ENCODE measurements at places on chromosomes 3 and 15. TPM values are rescaled to one million over a fixed set of nuclear protein-coding genes. Genes with fewer than 3 reads are reported as not detected.

- no peak for DNase-seq
These were observed 3.1 kb upstream of the VPS18 start for GRCh38 chr15:40891138-40891537.

- no peak for DNase-seq
These were observed 35.2 kb downstream of the TSC22D2 start for GRCh38 chr3:150443331-150443741.

GRCh38 chr15:51904421-51904820, 67.2 kb downstream of the LEO1 start:
- DNase-seq, result no peak

DNA sequence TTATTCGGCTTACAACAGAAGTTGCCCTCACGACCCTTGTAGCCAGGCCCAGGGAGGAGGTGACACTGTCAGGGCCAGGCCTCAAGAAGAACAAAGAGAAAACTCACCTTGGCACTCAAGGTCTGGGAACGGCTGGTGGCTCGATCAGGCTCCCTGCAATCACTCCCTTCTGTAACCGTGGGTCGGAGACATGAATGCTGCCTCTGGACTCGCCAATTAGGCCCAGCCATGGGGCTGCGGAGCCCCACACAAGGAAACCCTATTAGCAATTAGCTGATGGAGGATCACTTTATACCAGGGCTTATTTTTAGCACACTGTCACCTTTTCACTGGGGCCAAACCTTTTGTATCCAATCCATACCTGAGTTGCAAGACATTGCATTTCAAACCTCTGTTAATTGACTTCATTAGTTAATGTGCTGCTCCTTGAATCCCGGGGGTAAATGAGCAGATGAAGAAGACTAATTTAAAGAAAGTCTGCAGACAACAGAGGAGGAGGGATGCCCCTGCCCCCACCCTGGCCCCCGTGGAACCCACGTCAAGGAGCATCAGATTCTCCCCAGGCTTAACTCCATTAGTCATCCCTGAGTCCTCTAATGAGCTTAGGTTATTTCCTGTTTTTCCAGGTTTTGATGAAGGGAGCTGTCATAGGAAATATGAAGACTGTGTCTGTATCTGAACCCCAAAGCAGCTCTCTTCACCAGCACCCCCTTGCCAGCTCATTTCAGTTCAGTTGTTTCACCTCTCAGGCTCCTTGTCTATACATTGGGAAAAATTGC, 255.3 kb downstream of the RORA start:
- DNase-seq, result no peak

GRCh38 chr3:14288833-14289451, 110.3 kb downstream of the LSM3 start:
- DNase-seq, result no peak

The CCR1 gene
- total RNA-seq, result 2.3 TPM

DNA sequence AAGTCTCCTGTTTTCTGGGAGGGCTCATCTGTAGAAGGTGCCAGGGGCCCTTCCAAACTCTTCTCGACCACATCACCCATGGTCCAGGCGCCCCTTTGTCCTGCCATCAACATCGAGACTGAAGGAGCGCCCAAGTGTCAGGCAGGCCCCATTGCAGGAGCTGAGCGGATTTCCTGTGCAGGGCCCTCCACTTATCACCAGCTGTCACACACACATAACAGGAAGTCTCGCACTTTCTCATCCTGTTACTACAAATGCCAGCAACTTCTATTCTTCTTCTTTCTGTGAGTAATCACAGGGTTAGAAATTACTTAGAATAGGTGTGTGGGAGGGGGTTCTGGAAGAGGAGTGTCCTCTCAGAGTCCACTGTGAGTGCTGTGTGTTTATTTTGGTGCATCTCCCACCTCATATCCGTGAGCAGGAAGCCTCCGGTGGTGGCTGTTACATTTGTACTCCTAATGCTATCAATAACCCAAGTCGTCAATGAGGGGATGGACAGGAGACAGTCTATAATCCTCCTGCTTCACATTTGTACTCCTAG, at the start of gene KLHL6:
KLHL6 (minus strand) TSS at position 166 of the 541 bp plus-strand sequence; CDS start at position 113, 53 bp downstream.
- DNase-seq, result peak; percentile 53

DNA sequence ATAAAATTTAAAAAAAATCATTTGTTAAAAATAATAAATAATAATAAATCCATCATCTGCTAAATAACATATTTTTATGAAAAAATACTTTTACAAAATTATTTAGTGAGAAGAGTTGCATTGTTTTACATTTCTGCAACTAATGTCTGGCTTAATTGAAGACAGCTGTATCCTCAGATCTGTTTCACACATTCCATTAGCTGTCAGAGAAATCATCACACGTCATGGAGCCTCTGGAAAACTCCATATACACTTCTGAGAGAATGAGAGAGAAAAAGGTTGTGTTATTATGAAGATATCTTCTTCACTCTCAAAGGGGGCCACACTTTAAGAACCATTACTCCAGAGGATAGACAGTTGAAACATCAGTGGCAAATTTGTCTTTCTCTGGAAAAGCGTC, 40.8 kb downstream of the CMSS1 start:
- DNase-seq, result no peak

GRCh38 chr15:67032608-67033007, 32.8 kb upstream of the SMAD3 start:
- DNase-seq, result no peak

The DOCK3 gene
- not detected for total RNA-seq

GRCh38 chr3:16675805-16676204, 70.6 kb upstream of the DAZL start:
- no peak for DNase-seq

The CDV3 gene
- total RNA-seq, result 60.3 TPM

GRCh38 chr3:15525790-15526189, 4.3 kb upstream of the COLQ start:
- no peak for DNase-seq

The COL6A5 gene
- total RNA-seq, result not detected

- no peak for DNase-seq
These were observed 41.4 kb downstream of the CLEC3B start for GRCh38 chr3:45067486-45067885.

GRCh38 chr15:68421798-68422402, 10.1 kb downstream of the ITGA11 start:
- peak; percentile 11 for DNase-seq

The ASB14 gene
- total RNA-seq, result not detected

GRCh38 chr3:24709956-24710355, 215.3 kb upstream of the THRB start:
- no peak for DNase-seq

GRCh38 chr3:69823743-69824142, 84.5 kb downstream of the MITF start:
- DNase-seq, result no peak

DNA sequence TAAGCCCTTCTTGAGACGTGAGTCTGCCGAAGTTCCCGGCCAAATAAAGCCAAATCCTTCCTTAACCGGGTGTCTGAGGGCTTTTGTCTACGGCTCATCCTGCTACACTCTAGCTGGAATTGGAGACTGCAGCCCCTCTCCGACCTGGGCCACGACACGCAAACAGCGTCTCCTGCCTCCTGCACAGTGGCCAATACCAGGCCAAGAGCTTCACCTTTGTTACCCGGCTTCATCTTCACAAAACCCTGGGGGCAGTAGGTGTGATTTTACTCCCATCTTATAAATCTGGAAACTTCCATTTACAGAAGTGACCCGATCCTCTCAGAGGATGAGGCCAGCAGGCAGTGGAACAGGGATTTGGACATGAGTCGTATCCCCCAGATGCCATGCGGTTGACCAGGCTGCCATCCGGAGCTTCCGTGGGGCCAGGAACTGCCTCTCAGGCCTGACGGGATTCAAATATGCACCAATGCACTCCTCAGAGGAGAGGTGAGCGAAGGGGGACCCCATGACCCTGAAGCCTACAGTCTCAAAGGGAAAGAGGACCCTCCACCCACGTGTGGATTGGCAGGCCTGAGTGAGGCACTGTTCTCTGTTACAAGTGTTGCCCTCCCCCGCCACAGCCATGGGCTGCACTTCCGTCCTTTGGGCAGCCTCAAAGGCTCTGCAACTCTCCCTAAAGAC, 53.2 kb upstream of the KLF13 start:
- DNase-seq, result peak; percentile 43

DNA sequence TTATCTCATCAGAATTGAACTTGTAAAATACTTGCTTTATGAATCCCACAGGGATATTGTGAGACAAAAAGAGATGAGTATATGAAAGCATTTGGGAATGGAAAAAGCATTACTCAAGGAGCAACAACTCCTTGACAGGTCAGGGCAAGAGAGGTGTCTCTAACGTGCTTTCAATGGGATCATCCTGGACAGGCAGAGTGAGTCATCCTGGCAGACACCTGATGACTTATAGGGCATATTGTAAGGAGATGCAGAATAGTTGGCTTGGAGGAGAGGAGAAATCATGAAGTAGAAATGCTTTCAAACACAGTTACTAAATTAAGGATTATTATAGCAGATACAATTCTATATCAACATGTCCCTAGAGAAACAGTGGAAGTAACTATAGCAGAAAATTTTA, 71.9 kb upstream of the THSD4 start:
- no peak for DNase-seq

GRCh38 chr15:45326280-45326679, 52.1 kb downstream of the GATM start:
- no peak for DNase-seq

DNA sequence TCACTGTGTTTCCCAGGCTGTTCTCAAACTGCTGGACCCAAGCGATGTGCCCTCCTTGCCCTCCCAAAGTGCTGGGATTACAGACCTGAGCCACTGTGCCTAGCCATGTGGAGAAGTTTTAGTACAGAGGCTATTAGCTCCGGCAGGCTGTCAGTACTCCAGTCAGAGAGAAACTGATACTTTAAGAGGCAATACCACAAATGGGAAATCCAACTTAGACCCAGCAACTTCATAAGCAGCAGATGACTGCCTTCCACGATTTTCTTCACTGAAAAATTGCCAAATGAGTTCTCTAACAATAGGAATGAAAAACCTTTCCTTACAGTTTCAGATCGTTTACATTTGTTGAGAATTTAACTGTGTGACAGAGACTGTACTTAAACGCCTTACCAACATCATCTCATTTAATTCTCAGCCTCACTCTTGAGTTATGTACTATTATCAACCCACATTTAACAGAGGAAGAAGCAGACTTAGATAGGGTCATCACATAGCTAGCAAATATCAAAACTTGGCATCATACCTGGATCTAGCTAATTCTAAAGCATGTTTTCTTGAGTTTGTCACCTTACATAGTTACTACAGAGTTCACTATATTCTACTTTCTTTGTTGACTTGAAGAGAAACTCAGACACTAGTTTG, 127.4 kb downstream of the TCF12 start:
- DNase-seq, result no peak

DNA sequence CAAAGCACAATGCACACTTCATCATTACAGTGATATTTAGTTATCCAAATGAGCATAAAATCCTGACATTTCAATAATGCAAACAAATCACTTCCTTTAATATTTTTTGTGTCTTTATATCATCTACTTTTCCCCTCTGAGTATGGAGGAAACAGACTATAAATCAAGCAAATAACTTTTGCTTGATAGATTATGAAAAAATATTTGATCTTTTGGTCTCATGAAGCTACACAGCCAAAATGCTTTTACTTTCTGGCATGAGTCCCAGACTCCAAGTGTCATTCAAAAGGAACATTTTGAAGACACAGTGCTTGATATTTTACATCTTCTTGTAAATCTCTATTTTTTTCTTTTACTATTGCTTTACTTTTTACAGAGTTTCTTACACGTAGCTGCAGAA, 215.3 kb upstream of the ROBO1 start:
- no peak for DNase-seq

- DNase-seq, result no peak
These were observed 7.3 kb downstream of the TRA2B start for GRCh38 chr3:185930393-185931107.

DNA sequence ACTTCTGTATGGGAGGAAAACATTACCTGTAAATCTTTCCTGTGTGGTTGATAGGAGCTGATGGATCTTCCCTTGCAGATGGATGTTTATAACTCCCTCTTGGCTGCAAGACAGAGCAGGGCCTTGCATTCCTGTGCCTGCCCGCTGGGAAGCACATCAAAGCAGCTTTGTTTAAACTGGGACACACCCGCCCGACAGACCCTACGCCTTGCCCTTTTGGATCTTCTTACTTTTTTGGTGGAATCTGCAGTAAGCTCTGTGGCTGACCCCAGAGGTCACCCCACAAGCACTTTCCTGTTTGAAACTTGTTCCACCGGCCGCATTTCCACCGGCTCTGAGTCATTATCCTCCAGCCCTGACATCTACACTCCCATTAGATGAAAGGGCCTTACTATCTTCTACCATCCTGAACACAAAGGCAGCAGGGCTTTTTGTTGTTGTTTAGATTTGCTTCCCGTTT, 244.1 kb upstream of the STT3B start:
- DNase-seq, result no peak

The CEP97 gene
- 2.1 TPM for total RNA-seq

- no peak for DNase-seq
These were observed 61.9 kb upstream of the CBLB start for GRCh38 chr3:105930733-105931132.

The FRMD5 gene
- total RNA-seq, result not detected

The NLGN1 gene
- total RNA-seq, result not detected

DNA sequence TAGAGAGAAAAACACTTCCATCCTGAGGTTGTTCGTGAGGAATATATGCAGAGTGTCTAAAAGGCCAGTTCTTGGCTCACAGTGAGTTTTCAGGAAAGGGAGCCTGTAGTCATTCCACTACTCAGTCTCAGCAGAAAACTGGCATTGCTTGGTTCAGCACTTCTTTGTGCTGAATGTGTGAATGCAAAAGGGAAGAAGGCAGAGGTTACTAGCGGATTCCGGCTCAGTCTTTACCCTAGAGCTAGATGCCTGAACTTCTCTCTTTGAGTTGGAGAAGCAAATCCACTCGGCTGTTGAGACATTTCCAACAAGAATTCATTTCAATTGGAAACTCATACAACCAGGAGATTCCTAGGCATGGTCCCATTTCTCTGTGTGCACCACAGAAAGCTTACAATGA, 23.1 kb upstream of the FRMD4B start:
- no peak for DNase-seq

The TEX9 gene
- 0.81 TPM for total RNA-seq

The RAB27A gene
- 16.7 TPM for total RNA-seq

DNA sequence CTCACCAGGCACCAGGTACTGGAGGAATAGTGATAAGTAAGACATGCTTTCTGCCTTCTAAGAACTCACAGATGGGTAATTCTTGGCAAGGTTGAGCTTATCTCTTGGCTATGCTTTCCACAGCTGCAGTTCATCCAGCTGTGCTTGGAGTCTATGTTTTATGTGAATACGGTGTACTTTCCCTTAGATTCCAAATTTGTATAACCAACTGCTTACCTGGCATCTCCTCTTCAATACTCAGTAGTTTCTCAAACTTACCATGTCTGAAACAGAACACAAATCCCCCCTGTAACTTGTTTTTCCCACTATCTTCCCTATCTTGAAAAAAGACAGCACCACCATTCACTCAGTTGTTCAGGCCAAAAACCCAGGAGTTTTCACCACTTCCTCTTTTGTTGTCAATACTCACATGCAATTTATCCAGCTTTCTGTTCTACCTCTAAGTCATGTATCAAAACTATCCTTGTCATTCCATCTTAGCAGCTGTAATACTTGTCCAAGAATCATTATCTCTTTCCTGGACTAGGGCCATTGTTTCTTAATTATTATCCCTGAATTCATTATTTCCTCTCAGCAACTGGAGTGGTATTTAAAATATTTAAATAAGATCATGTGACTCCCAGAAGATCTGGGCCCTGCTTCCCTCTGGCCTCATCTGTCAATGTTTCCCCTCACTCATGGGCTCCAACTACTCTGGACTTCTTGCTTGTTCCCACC, 32.6 kb downstream of the COL6A5 start:
- no peak for DNase-seq

Measured in left lobe of liver (tissue), 2 donors.